ENCODE measurements at places on chromosomes 4 and X. TPM values are rescaled to one million over a fixed set of nuclear protein-coding genes. Genes with fewer than 3 reads are reported as not detected.

Gene DMRTC1B
- not detected for total RNA-seq

Gene PLXNB3
- total RNA-seq: 7.7 TPM

Gene TCEAL2
- total RNA-seq: not detected

Gene PDGFC
- not detected for total RNA-seq

Gene FGG
- total RNA-seq: not detected

Gene ZGRF1
- 45.7 TPM for total RNA-seq

Gene TCP11X2
- not detected for total RNA-seq

Gene SLC6A8
- 2.5 TPM for total RNA-seq

Gene CT45A3
- total RNA-seq: not detected

Gene GYPB
- not detected for total RNA-seq

Gene GPR119
- total RNA-seq: not detected

Gene SPANXB1
- not detected for total RNA-seq

Gene HSPA4L
- total RNA-seq: 4.6 TPM

Gene PAGE2
- total RNA-seq: not detected

Gene NOA1
- 32.1 TPM for total RNA-seq

Gene TEX13C
- not detected for total RNA-seq

Gene ZRSR2
- total RNA-seq: 11.6 TPM

Gene SSX4
- not detected for total RNA-seq

Gene CYSLTR1
- total RNA-seq: 0.29 TPM

Gene SHROOM4
- total RNA-seq: not detected

Gene USP26
- total RNA-seq: not detected

Gene ITGB1BP2
- total RNA-seq: 6.7 TPM

Gene TEX11
- total RNA-seq: not detected

Gene GAGE2A
- total RNA-seq: not detected

Gene PLAC1
- not detected for total RNA-seq

Gene SPANXC
- total RNA-seq: not detected

Gene TMEM271
- not detected for total RNA-seq

Gene SPACA5
- total RNA-seq: not detected

Gene LIMCH1
- not detected for total RNA-seq

Gene PABPC1L2B
- total RNA-seq: not detected

Gene FGB
- total RNA-seq: not detected

Gene CT45A2
- not detected for total RNA-seq

Gene PRKG2
- 0.54 TPM for total RNA-seq

Gene ZNF157
- total RNA-seq: 1.0 TPM

Gene IL15
- 0.65 TPM for total RNA-seq

Gene PPP2R2C
- not detected for total RNA-seq

Gene CXorf49
- not detected for total RNA-seq

Gene VCX
- total RNA-seq: not detected

Gene GSX2
- not detected for total RNA-seq

Gene IRS4
- total RNA-seq: not detected

Gene HS3ST1
- total RNA-seq: not detected

Gene CFAP99
- not detected for total RNA-seq

Gene FSTL5
- not detected for total RNA-seq

Gene GC
- total RNA-seq: not detected

Gene TASL
- 1.7 TPM for total RNA-seq

Gene LIN54
- total RNA-seq: 28.0 TPM
